ENCODE measurements at places on chromosomes 2 and 18.

DNA sequence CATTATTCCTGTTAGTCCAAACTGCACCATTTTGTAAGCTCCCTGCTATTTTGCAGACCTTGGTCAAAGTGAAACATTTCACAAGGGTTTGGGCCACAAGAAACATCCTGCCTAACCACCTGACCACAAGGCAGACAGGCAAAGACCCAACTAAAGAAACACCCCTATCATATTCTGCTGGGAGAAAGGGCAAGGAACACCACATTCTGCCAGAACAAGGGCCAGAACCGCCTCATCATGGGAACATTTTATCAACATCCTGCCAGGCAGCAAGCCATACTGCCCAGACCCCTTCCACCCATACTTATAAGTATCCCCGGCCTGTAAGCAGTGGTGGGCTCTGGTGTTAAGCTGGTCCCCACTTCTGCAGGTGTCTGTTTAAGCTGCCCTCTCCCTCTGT lies 12.0 kb upstream of the RAB31 start:
- no peak for DNase-seq

DNA sequence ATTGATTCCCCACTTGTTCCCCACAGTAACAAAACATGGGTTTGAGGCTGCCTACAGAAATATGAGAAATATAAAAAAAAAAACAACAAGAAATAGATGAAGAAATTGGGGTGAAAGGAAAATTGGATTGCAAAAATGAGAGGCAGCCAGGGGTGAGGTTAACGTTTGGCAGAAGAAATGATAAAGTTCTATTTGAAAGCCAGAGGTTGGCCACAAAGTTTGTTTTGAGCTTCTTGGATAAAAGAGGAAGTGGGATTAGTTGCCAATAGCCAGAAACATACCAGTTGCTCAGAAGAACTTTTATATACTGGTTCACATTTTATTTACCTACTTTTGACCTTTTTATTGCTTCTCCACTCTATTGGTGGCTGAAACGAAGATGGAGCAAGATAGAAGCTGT lies 67.5 kb downstream of the FASTKD2 start:
- no peak for DNase-seq

DNA sequence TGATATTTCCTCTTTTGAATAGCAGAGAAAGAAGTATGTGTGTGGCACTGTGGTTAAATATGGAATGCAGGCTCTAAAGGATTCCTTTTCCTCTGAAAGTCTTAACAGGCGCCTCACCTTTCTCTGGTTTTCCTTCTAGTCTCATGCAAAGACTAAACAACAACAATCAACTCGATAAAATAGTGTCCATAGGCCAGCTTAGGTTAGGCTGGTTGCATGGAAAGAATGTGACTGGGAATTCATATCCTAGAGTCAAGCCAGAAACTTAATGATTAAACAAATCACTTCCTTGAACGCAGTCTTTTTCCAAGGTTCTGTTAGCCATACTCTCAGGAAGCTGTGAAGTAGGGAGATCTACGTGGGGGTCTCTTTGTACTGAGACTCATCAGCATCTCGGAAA lies 800.8 kb upstream of the ID2 start:
- DNase-seq = peak; percentile 40

DNA sequence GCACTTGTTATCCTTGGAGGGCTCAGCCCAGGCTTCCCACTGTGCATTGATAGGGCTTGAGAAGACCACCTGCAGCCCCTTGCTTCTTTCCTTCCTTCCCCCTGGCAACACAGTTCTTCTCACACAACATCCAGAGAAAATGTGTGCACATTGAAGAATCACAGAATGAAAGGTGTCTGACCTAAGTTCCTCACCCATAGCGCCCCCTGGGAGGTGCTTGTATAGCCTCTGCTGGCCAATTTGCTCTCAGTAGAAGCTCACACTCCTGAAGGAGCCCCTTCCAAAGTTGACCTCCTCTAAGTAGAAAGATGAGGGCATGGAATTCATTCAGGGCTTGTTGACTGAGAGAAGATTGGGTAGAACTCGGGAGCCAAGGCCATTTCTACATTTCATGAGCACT lies 758.4 kb upstream of the KLHL29 start:
- no peak for DNase-seq

DNA sequence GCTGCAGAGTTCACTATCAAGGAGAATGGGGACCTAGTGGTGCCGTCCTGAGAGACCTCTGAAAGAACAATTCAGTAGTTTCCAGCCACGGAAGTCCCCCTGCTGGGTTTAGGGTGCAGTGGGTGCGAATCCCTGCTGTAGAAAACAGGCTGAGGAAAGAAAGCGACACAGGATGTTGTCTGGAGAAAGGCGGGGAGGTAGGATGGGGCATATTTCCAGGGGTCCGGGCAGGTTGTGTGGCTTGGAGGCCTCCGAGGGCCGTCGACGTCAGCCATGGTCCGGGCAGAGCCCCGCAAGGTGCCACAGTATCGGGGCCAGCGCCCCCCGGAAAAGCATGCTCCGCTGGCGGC lies 807 bp upstream of the CREB1 start:
- peak; percentile 52 for DNase-seq
